Fibroblast of lung (primary cell): ENCODE measurements at places on chromosomes 3 and 15. TPM values are rescaled to one million over a fixed set of nuclear protein-coding genes. Genes with fewer than 3 reads are reported as not detected.

Gene SEMA3B
- 17.6 and 23.5 TPM in 2 replicates for polyA plus RNA-seq

Gene BCL6
- 7.5 and 12.7 TPM in 2 replicates for polyA plus RNA-seq

Gene GRIP2
- 0.10 and 0.87 TPM in 2 replicates for polyA plus RNA-seq

Gene KATNBL1
- 25.8 and 26.4 TPM in 2 replicates for polyA plus RNA-seq

Gene CLRN1
- polyA plus RNA-seq: not detected in 2 replicates

Gene PLSCR5
- polyA plus RNA-seq: not detected in 2 replicates

Gene PP2D1
- polyA plus RNA-seq: not detected in 2 replicates

Gene CISH
- polyA plus RNA-seq: 1.6 and 1.9 TPM in 2 replicates

Gene COLQ
- 0.17 and 0.34 TPM in 2 replicates for polyA plus RNA-seq

Gene TRIM42
- not detected in 2 replicates for polyA plus RNA-seq

Gene PPP1R14D
- not detected in 2 replicates for polyA plus RNA-seq

Gene LTF
- polyA plus RNA-seq: not detected in 2 replicates

Gene CPB1
- 0.07 TPM in 1 of 2 replicates, not detected in the other for polyA plus RNA-seq

Gene UBAP1L
- 0.18 and 0.33 TPM in 2 replicates for polyA plus RNA-seq

Gene CCDC174
- polyA plus RNA-seq: 11.4 and 14.4 TPM in 2 replicates

Gene C3orf18
- 8.7 and 9.4 TPM in 2 replicates for polyA plus RNA-seq

Gene SERPINI2
- not detected in 2 replicates for polyA plus RNA-seq

Gene PIGZ
- polyA plus RNA-seq: 1.5 and 2.0 TPM in 2 replicates

Gene USP13
- polyA plus RNA-seq: 15.7 and 21.7 TPM in 2 replicates

Gene PARP9
- polyA plus RNA-seq: 39.2 and 50.0 TPM in 2 replicates

Gene DUOX2
- polyA plus RNA-seq: not detected in 2 replicates

Gene GXYLT2
- polyA plus RNA-seq: 13.7 and 25.9 TPM in 2 replicates

Gene WDR93
- 0.14 TPM in 1 of 2 replicates, not detected in the other for polyA plus RNA-seq

Gene ADAMTSL3
- polyA plus RNA-seq: 0.12 and 0.14 TPM in 2 replicates

Gene ARRDC4
- 10.6 and 27.3 TPM in 2 replicates for polyA plus RNA-seq

Gene GLDN
- polyA plus RNA-seq: 1.8 and 1.9 TPM in 2 replicates

Gene PLSCR2
- polyA plus RNA-seq: not detected in 2 replicates

Gene NOX5
- 0.17 and 0.25 TPM in 2 replicates for polyA plus RNA-seq

Gene IMPG2
- polyA plus RNA-seq: 0.11 TPM in 2 replicates

Gene A4GNT
- polyA plus RNA-seq: not detected in 2 replicates

Gene CLDN16
- 0.08 and 0.10 TPM in 2 replicates for polyA plus RNA-seq

Gene SST
- not detected in 2 replicates for polyA plus RNA-seq

Gene KLF15
- 0.15 and 1.0 TPM in 2 replicates for polyA plus RNA-seq

Gene SMAD6
- 1.2 and 2.1 TPM in 2 replicates for polyA plus RNA-seq

Gene DCBLD2
- 195 and 197 TPM in 2 replicates for polyA plus RNA-seq

Gene SLC28A2
- polyA plus RNA-seq: not detected in 2 replicates

Gene THRB
- 1.2 and 4.2 TPM in 2 replicates for polyA plus RNA-seq

Gene PPP2R3A
- polyA plus RNA-seq: 18.3 and 20.9 TPM in 2 replicates

Gene RETNLB
- not detected in 2 replicates for polyA plus RNA-seq

Gene NANOGP8
- polyA plus RNA-seq: not detected in 2 replicates

Gene FOXB1
- not detected in 2 replicates for polyA plus RNA-seq

Gene CCDC80
- polyA plus RNA-seq: 131 and 526 TPM in 2 replicates
